ENCODE measurements at places on chromosomes 3 and 15. TPM values are rescaled to one million over a fixed set of nuclear protein-coding genes. Genes with fewer than 3 reads are reported as not detected.

DNA sequence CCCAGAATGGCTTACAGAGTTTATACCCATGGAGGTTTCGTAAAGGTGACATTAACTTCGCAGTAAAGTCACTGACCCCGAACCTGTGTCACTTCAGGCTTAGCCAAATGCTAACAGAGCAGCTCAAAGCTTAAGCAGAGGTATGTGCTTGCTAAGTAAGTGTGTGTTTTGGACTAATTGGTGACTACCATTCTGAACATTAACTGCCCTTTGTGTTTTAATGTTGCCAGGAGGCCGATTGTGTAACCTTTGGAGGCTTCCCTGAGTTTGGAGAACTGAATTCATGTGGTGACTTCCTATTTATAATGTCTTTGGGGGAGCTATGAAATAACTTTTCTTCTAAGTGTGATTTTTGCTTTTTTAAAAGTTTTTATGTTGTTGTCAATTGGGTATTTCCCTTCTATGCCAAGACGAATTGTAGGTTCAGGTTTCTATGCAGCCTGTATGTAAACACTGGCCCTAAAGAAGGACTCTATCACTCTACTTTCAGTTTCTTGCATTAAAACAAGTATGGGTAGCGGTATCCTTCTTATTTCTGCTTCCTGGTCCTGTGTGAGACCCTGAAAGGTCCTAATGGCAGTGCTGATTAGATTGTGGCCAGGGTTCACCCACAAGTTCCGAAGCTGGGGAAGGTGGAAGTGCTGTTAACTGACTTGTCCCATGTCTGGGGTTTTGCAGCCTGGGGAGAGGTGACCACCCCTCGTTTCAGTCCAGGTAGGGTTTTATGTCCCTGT lies 86.3 kb downstream of the IGF1R start:
- H3K27me3 ChIP-seq: no peaks in the 10 kb centered on the region
- H3K36me3 ChIP-seq: no peaks in the 10 kb centered on the region
- peak overlapping the region; percentile 73 for H3K27ac ChIP-seq
- H3K4me3 ChIP-seq: peak overlapping the region; percentile 26
- DNase-seq: peak; percentile 39
- H3K4me1 ChIP-seq: peaks cover 12% of the 10 kb centered on the region

- H3K27ac ChIP-seq: no peak overlapping the region
- DNase-seq: peak; percentile 10
- peaks cover 3% of the 10 kb centered on the region for H3K27me3 ChIP-seq
- no peaks in the 10 kb centered on the region for H3K36me3 ChIP-seq
- no peak overlapping the region for H3K4me3 ChIP-seq
Observed at GRCh38 chr3:115652738-115653137, 29.4 kb downstream of the GAP43 start.

- DNase-seq: no peak
- H3K4me1 ChIP-seq: no peaks in the 10 kb centered on the region
- H3K27me3 ChIP-seq: no peaks in the 10 kb centered on the region
- H3K36me3 ChIP-seq: no peaks in the 10 kb centered on the region
- no peak overlapping the region for H3K4me3 ChIP-seq
Observed at GRCh38 chr3:72232777-72233176, 447.8 kb upstream of the PROK2 start.

GRCh38 chr3:84175449-84175848 lies 783.3 kb upstream of the CADM2 start:
- H3K36me3 ChIP-seq: no peaks in the 10 kb centered on the region
- no peaks in the 10 kb centered on the region for H3K27me3 ChIP-seq
- no peak for DNase-seq
- no peak overlapping the region for H3K27ac ChIP-seq
- no peak overlapping the region for H3K4me3 ChIP-seq

- H3K27me3 ChIP-seq: no peaks in the 10 kb centered on the region
- H3K4me3 ChIP-seq: peak overlapping the region; percentile 68
- H3K4me1 ChIP-seq: peaks cover 40% of the 10 kb centered on the region
Observed at GRCh38 chr3:141878326-141878725, 1.9 kb downstream of the ATP1B3 start.

GRCh38 chr3:52415800-52416199 lies 29.1 kb downstream of the SEMA3G start:
- H3K27me3 ChIP-seq: no peaks in the 10 kb centered on the region
- peak overlapping the region; percentile 37 for H3K27ac ChIP-seq
- DNase-seq: no peak
- H3K4me3 ChIP-seq: no peak overlapping the region
- H3K4me1 ChIP-seq: peaks cover 37% of the 10 kb centered on the region

GRCh38 chr3:108546692-108547091 lies 36.3 kb upstream of the MYH15 start:
- no peak for DNase-seq
- no peak overlapping the region for H3K27ac ChIP-seq
- peaks cover 66% of the 10 kb centered on the region for H3K36me3 ChIP-seq

- peaks cover 37% of the 10 kb centered on the region for H3K27me3 ChIP-seq
- no peaks in the 10 kb centered on the region for H3K36me3 ChIP-seq
- no peak for DNase-seq
- no peak overlapping the region for H3K4me3 ChIP-seq
Observed at GRCh38 chr15:83287541-83288027, 3.1 kb upstream of the BNC1 start.

GRCh38 chr3:141411251-141411771 lies 43.0 kb downstream of the ZBTB38 start:
- peak; percentile 70 for DNase-seq
- H3K36me3 ChIP-seq: peaks cover 42% of the 10 kb centered on the region
- H3K4me3 ChIP-seq: no peak overlapping the region
- no peaks in the 10 kb centered on the region for H3K27me3 ChIP-seq
- H3K27ac ChIP-seq: peak overlapping the region; percentile 78

DNA sequence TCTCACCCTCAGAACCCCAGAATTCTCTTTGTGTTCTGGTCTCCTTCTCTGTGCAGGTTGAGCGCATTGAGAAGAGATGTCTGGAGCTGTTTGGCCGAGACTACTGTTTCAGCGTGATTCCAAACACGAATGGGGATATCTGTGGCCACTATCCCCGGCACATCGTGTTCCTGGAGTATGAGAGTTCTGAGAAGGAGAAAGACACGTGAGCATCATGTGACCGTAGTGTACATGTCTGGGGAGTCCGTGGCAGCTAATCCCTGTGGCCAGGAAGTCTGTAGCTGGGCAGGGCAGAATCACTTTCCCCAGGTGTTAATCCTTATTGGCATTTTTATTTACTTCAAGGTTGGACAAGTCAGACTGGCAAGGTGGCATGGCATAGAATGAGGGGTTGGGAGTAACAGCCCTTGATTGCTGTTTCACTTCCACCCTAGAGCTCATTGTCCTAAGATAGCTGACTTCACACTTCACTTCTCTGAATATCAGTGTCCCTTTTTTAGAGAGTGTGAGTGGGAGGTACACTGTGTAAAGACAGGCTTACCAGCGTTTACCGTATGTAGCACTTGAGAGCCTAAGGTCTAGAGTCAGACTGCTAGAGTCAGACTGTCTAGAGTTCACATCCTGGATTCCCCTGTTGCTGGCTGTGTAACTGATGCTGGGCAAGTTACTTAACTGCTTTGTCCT lies 4.4 kb downstream of the MTMR14 start:
- no peak overlapping the region for H3K27ac ChIP-seq
- DNase-seq: no peak
- H3K4me1 ChIP-seq: peaks cover 20% of the 10 kb centered on the region
- peaks cover 78% of the 10 kb centered on the region for H3K36me3 ChIP-seq
- H3K27me3 ChIP-seq: no peaks in the 10 kb centered on the region

DNA sequence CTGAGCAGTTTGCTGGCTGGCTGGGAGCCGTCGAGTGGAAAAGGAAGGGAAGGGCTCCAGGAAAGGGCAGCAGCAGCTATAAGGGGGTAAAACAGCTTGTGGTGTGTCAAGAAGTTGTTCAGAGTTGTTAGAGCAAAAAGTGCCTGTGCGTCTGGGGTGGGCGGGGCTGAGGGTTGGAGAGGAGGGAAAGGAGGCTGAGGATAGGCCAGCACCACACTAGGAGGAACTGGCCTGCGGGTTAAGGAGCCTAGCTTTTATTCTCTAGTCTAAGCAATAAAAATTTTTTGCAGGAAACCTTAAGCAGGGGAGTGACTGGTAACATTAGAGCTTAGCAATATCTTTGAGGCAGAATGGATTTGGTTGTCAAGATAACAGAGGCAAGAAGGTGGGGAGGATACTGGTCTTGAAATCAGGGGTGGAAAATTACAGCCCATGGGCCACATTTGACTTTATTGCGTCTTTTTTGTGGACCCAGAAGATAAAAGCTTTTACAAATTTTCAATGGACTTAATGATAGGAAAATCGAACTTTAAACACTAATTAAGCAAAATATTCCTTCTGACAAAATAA lies 134.5 kb upstream of the AADACL2 start:
- no peaks in the 10 kb centered on the region for H3K27me3 ChIP-seq
- no peak for DNase-seq
- H3K27ac ChIP-seq: no peak overlapping the region
- no peaks in the 10 kb centered on the region for H3K4me1 ChIP-seq
- no peaks in the 10 kb centered on the region for H3K36me3 ChIP-seq
- no peak overlapping the region for H3K4me3 ChIP-seq

DNA sequence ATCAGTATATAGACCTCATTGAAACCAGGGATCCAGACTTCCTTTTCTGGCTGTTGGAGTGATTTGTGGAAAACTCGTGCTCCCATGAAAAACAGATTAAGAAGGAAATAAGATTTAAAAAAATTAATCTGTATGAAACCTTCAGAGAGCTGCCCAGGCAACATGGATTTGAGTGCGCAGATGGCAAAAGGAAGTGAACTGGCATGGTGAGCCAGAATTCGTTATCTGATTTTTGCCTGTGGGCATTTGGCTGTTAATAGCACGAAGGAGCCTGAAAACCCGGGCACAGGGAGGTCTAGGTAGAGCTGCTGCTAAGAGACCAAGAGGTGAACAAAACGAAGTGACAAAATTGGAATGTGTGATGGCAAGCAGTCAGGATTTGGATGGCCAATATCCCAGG lies 19.1 kb upstream of the SPINK8 start:
- no peak overlapping the region for H3K27ac ChIP-seq
- DNase-seq: no peak
- H3K36me3 ChIP-seq: no peaks in the 10 kb centered on the region
- no peaks in the 10 kb centered on the region for H3K27me3 ChIP-seq

GRCh38 chr3:87122766-87123165 lies 104.3 kb upstream of the CHMP2B start:
- no peaks in the 10 kb centered on the region for H3K4me1 ChIP-seq
- no peak overlapping the region for H3K4me3 ChIP-seq
- no peaks in the 10 kb centered on the region for H3K27me3 ChIP-seq
- H3K36me3 ChIP-seq: no peaks in the 10 kb centered on the region
- no peak overlapping the region for H3K27ac ChIP-seq

GRCh38 chr15:87477737-87478686 lies 778.5 kb downstream of the NTRK3 start:
- no peaks in the 10 kb centered on the region for H3K4me1 ChIP-seq
- no peaks in the 10 kb centered on the region for H3K27me3 ChIP-seq
- DNase-seq: no peak
- H3K4me3 ChIP-seq: no peak overlapping the region

DNA sequence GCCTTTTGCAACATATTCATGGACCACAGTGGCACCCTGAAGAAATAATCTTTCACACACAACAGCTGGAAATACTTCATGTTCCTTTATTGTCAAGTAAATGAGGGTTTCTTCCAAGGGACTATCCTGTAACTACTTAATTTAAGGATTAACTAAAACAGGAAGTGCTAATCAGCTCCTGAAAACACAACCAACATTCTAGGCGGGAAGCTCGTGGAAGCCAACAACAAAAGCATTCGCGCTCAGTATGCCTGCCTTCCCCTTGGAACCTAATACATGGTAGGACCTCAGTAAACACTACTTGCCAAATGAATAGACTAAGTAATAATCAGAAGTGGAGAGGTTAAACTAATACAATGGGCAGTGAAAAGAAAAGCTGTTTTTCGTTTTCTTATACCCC lies 300.9 kb downstream of the RORA start:
- H3K36me3 ChIP-seq: no peaks in the 10 kb centered on the region
- no peaks in the 10 kb centered on the region for H3K4me1 ChIP-seq
- no peaks in the 10 kb centered on the region for H3K27me3 ChIP-seq
- H3K27ac ChIP-seq: no peak overlapping the region
- no peak for DNase-seq

DNA sequence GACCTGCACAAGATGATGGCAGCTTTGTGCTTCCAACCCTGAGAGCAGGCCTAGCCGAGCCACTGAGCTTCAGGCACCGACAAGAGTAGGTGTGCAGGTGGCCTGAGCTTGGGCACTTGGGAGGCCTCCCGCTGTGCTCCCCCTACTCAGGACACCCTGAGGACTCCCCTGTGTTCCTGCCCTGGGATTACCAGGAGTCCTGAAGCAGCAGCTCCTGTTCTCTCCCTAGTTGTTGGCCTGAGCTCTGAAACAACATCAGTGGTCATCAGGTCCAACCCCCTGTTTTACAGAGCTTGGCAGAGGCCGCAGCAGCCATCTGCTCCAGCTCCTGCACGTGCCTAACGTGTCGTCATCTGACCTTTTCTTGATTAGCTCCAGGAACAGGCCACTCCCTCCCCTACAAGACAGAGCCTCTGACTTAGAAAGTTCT lies 8.0 kb upstream of the MESP2 start:
- H3K27me3 ChIP-seq: no peaks in the 10 kb centered on the region
- no peak overlapping the region for H3K27ac ChIP-seq
- no peak overlapping the region for H3K4me3 ChIP-seq
- no peaks in the 10 kb centered on the region for H3K36me3 ChIP-seq
- H3K4me1 ChIP-seq: peaks cover 16% of the 10 kb centered on the region
- DNase-seq: no peak

Gene ZNF80
- polyA plus RNA-seq: not detected

Gene MUC4
- not detected for polyA plus RNA-seq

Gene BCL2A1
- polyA plus RNA-seq: 350 TPM

Gene SEMA5B
- polyA plus RNA-seq: not detected

Gene CASR
- polyA plus RNA-seq: not detected

Gene PIF1
- 0.43 TPM for polyA plus RNA-seq

Gene CHRFAM7A
- polyA plus RNA-seq: 2.7 TPM

Measured in CD14-positive monocyte (primary cell).